SK-MEL-5 (cell line): ENCODE measurements at places on chromosomes 4 and X. TPM values are rescaled to one million over a fixed set of nuclear protein-coding genes. Genes with fewer than 3 reads are reported as not detected.

Gene SPANXN3
- not detected in 2 replicates for total RNA-seq

Gene LUZP4
- 19.1 and 22.2 TPM in 2 replicates for total RNA-seq

DNA sequence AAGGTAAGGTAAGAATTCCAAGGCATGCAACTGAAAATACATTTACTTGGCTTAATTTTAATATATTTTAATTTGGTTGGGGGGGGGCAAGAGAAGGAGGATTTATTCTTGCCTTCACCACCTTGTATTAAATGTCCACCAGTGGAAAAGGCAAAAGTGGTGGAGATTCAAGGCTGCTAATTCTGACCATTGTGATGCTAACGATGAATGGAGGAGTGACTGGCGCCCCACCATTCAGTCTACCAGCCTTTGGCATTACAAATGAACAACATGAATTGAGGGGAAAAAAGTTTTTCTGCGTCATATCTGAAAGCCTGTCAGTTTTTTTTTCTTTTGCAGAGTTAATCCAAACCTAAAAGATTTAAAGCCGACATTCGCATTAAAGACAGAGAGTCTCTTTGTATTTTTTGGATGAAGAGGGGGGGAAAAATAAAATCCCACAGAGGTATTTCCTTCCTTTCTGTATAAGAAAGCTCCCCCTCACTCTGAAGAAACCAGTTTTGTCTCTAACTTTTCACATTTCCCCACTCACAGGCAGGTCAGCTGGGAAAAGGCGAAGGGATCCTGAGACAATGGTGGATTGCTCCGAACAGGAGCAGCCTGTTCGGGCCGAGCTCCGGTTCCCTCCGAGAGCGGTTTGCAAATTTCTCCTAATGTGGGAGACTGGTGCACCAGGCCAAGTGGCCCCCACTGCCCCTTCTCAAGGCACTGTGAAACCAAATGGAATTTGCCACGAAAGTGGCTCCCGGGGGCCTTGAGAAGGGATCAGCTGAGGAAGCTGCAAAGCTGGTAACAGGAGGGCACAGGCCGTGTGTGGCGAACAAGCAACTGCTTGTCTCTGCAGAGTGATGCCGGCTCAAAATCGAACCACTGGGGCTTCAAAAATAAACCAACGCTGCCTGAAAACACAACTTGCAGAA, 28.1 kb downstream of the SHISA3 start:
- DNase-seq = no peak

GRCh38 chr4:26692014-26692726, 108.3 kb downstream of the TBC1D19 start:
- peak; percentile 46 for DNase-seq

DNA sequence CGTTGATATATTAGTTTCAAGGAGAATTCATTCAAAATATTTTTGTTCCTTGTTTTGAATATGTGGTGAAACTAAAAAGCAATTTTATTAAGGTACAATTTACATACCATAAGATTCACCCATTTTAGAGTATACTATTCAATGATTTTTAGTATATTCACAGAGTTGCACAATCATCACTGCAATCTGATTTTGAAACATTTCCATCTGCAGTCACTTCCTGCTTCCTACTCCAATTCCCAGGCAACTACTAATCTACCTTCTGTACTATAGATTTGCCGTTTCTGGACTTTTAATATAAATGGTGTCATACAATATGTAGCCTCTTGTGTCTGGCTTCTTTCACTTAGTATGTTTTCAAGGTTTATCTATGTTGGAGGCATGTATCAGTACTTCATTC, 71.3 kb downstream of the SLC9A7 start:
- DNase-seq = no peak

DNA sequence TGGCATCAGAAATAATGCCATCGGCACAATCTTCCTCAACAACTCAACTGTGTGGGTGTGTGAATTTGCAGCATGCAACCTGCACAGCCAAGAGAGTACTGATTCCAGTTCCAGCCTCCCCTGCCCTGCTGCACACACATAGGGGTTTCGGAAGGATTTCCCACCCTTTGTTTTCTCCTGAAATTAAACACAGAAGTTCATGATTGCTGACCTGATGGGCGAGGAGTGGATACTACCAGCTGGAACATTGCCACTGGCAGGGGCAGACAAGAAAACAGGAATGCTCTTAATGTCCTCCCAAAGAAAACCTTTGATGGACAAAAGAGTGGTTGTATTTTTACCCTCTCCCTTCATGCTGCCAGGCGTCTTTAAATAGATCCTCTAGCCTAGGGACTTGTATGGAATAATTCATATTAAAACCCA, 4.8 kb downstream of the NDP start:
- DNase-seq = peak; percentile 9

- no peak for DNase-seq
Measured at GRCh38 chr4:130233377-130234047, 1137.6 kb downstream of the C4orf33 start.

GRCh38 chr4:173517781-173518424, 12.1 kb downstream of the HAND2 start:
- DNase-seq = no peak

DNA sequence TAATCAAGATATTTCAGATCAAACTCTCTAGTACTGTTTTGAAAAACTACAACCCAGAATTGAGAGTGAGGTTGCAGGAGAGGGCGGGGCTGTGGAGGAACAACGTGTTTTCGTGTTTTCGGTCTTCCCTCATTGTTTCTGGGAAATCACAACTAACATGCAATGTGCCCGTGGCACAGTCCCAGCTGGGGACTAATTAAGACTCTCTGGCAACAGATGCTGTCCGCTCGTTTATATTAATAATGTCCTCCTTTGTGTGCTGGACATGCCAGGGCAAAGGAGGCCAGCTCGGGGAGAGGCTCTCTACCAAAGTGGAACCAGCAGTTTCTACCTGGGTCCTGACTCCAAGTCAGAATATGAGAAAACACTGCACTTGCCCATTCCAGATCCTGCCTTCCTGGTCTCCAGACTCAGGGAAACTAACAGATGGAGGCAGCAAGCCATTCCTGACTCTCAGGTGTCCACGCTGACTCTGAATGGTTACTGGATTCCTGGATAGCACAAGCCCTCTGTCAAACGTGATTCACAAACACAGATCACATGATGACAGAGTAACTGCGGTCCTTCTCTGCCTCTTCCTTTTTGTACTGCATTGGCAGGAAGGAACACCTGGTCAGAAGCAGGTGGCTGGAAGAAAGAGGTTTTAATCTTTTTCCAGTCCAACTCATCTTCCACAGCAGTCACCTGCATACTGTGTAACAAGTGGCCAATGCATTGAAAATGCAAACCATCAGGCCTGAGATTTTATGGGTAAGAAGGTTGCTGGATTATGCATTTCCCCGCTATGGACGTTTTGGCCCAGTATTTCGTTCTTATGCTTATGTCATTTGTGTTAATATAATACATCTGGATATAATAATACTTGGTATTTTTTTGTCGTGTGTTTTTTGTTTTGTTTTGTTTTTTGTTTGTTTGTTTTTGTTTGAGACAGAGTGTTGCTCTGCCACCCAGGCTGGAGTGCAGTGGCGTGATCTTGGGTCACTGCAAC, 65.0 kb downstream of the COQ2 start:
- DNase-seq = no peak

- DNase-seq = no peak
Measured at GRCh38 chrX:148695255-148695654, 194.8 kb downstream of the AFF2 start.
